ENCODE measurements at places on chromosomes 4 and X.

- DNase-seq = no peak
These were observed 48.6 kb downstream of the VEGFC start for GRCh38 chr4:176744091-176744490.

DNA sequence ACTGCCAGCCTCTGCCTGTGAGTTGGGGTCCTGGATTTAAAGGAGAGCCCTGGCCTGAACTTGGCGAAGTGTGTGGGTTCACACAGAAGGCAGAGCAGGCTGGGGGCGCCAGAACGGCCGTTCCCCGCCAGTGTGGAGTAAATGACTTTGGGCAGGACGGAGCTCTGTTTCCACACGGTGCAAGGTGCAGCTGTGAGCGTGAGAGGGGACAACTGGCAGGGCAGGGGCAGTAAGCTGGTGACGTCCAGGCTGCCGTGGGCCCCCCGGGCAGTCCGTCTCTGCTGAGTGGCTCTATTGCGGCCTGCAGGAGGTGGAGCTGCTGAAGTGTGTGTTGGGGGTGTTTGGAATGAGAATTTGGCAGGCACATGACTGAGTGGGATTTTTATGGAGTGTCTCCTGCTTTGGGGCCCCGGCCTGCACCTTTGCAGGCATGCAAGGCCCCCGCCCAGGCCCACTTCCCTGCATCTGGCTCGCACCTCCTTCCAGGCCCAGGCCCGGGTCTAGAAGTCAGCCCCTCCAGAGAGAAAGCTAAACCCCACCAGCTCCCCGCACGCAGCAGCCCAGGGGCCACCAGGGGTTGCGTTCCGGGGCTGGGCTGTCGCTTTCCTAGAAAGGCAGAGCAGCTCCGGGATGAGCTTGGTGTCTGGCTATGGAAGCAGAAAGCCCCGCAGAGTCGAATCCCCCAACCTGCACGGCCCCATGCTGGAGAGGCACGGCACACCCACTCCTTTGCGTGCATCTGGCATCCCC, 62.2 kb upstream of the GRPEL1 start:
- DNase-seq = no peak

- no peak for DNase-seq
These were observed 106.6 kb upstream of the ATP6AP2 start for GRCh38 chrX:40474205-40474626.

GRCh38 chrX:22486296-22486695, 213.6 kb downstream of the CBLL2 start:
- DNase-seq = no peak

DNA sequence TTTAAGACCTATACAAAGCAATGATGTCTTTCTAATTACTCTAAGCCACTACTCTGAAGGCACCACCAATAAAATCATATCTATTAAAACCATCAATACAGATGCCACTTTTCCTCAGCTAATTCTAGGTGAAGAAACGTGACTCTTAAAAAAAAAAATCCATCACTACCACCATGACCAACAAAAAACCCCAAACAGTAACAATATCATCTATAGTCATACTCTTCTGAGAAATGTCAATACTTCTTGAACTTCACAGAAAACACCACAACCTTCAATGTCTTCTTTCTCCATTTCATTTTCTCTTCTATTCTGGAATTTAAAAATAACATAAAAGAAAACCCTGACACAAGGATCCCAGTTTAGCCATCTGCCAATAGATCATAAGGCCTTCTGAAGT, 35.7 kb downstream of the CASK start:
- DNase-seq = no peak

DNA sequence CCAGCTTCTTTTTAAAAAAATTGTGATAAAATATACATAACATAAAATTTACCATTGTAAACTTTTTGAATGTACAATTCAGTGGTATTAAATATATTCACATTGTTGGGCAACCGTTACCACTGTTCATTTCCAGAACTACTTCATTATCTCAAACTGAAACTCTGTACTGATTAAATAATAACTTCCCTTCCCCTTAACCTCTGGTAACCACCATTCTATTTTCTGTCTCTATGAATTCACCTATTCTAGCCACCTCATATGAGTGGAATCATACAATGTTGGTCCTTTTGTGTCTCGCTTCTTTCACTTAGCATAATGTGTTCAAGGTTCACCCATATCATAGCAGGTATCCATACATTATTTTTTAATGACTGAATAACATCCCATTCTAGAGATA, 8.3 kb downstream of the GPR50 start:
- DNase-seq = no peak

- DNase-seq = no peak
These were observed 49.0 kb downstream of the SH2D1A start for GRCh38 chrX:124395145-124395880.

- no peak for DNase-seq
These were observed 16.5 kb downstream of the CYBB start for GRCh38 chrX:37796310-37796709.

DNA sequence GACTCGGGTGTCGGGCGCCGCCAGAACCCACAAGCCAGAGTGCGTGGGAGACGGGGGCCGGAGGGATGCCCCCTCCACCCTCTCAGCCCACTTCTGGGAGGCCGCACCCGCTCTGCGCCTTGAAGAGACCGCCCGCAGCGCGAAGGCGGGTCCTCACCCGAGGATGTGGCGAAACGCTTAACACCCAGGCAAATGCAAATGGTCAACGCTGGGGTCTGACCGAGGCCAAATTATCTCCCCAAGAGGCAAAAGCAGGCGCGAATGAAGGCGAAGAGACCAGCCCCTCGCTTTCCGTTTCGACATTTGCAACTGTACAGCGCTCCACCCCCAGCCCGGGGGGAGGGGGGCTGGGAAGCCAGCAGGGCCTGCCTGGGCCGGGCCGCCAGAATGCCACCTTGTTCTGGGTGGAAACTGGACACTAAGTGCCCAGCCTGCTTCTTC, 137.7 kb upstream of the ZIC3 start:
- DNase-seq = no peak

- no peak for DNase-seq
These were observed 5.8 kb upstream of the DGKQ start for GRCh38 chr4:978957-979701.

DNA sequence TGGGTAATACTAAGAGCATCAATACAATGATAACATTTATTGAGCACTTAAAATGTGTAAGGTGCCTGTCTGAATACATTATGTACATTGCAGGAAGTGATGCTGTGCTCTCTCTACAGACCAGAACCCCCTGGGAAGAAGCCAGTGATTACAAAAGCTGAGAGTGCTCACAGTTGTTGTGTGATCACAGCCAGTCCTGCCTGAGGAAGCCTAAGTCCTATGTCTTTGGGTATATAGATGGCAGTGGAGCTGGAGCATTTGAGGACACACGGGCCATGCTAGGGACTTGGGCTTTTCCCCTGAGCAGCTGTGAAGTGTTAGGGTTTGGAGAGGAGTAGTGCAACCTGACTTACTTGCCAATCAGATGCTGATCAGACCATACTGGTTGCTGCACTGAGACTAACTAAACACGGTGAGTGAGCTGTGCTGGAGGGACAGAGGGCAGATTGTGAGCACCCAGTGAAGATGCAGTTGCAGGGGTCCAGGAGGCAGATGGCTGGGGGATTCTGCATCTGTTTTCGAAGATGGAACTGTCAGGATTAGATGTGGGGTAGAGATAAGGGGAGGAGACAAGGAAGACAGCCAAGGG, 60.8 kb upstream of the TBC1D14 start:
- no peak for DNase-seq

GRCh38 chr4:155639704-155640523, 26.7 kb upstream of the GUCY1A1 start:
- peak; percentile 30 for DNase-seq

DNA sequence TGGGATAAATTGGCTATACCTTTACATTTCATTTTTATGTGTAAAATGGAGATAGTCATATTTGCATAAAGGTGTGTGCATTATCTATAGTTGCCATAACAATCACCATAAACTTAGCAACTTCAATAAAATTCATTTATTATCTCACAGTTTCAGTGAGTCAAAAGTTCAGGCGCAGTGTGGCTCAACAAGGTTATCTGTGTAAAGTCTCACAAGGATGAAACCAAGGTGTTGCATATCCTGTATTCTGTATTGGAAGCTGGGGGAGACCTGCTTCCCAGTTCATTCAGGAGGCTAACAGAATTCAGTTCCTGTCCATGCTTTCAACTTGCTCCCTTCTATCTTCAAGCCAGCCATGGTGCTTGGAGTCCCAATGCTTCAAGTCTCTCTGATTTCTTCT, 169.5 kb downstream of the KCTD8 start:
- DNase-seq = no peak

DNA sequence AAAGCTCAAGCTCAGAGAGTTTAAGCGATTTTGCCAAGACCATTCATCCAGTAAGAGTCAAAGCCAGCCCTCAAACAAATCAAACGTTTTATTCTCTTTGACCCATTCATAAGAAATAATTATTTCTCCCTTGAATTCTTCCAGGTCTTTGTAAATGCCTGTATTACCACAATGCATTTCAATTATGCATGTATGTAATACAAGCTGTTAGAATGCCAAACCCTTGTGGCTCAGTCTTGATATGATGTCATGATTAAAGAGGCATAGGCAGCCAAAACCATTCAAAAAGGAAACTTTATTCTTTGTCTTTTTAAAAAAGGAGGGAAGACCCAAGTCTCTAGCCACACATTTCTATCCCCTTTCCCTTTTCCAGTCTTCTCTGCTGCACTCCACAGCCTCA, 56.5 kb upstream of the PGM2 start:
- no peak for DNase-seq

DNA sequence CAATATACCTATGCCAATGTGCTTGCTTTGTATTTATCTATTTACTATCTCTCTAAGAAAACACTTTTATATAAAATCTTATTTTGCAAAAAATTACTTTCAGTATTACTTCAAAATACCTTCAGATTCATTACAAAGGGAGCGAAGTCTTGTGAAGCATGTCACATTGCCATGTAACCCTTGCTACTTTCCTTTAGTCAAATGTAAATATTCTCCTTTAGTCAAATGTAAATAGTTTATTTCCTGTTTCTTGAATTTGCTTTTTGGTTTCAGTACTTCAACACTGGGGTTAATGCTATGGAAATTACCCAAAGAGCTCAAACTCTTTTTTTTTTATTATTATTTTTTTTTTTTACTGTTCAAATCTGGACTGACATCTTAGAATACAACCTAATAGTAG, 383.3 kb downstream of the GRXCR1 start:
- no peak for DNase-seq

- DNase-seq = no peak
These were observed 178.0 kb downstream of the MGST2 start for GRCh38 chr4:139843641-139844040.

DNA sequence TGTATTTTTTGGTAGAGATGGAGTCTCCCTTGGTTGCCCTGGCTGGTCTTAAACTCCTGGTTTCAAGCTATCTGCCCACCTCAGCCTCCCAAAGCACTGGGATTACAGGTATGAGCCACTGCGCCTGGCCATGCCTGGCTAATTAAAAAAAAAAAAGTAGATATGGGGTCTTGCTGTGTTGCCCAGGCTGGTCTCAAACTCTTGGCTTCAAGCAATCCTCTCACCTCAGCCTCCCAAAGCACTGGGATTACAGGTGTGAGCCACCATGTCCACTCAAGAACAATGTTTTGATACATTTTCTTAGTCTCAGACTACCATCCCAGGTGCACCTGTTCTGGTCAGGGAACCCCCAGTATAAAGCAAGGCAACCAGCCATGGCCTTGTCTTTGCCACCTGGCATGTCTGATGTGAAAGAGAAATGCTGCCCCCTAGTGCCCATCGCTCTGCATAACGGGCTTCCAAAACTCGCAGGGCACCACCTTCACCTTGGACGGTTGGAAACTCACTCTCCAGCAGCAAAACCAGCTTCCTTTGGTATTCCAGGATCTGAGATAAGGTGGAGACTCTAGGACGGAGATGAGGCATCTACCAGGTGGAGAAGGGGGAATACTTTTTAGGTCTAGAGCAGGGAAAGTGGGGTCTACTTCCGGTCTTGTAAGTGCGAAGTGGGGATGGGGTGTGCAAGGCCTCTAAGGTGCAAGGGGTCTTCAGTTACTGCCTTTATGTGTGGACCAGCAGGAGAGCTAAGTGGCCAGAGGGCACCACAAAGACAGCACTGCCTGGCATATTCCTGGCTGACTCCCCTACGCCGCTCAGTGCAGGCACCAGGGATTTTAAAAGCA, 47.7 kb upstream of the AFAP1 start:
- peak; percentile 67 for DNase-seq

- no peak for DNase-seq
These were observed 35.9 kb downstream of the AFF1 start for GRCh38 chr4:86970447-86971354.

- DNase-seq = no peak
These were observed 64.1 kb downstream of the FAM184B start for GRCh38 chr4:17717301-17717700.

- no peak for DNase-seq
These were observed 1535.8 kb upstream of the PCDH10 start for GRCh38 chr4:131613086-131613823.

- DNase-seq = peak; percentile 60
These were observed 222.1 kb downstream of the CAMK2D start for GRCh38 chr4:113539408-113539807.

GRCh38 chr4:182807767-182808548, 109.2 kb downstream of the DCTD start:
- DNase-seq = no peak

DNA sequence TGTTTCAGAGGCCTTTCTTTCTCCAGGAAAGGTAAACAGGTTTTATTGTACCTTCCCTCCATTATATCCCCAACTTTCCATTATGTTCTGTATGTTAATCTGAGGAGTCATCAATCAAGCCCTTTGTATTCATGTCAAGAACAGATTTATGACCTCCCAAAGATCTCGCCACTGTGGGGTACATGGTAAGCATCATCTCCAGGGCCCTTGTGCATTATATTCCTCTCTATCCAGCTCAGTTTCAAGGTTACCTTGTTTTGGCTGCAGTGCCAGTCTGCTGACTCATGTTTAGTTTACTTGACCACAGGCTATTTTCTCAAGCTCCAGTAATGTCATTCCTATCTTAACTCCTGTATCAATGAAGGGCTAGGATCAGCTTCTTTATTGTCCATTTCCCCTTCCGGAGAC, 125.1 kb upstream of the FRMPD4 start:
- DNase-seq = no peak

- DNase-seq = peak; percentile 78
These were observed 5.7 kb downstream of the CD99 start for GRCh38 chrX:2696698-2697215.

GRCh38 chrX:119190831-119191230, 45.3 kb upstream of the PGRMC1 start:
- DNase-seq = no peak

GRCh38 chr4:103098341-103098740, 1.3 kb downstream of the BDH2 start:
- no peak for DNase-seq

Measured in T-helper 2 cell treated with Interferon-gamma antibody and Interleukin-4, amounts not matched to agents 5 μg/mL and 100 μg/mL, for 36 hours (primary cell).